ENCODE measurements at places on chromosomes 1 and 21.

GRCh38 chr1:1966071-1966740, 37.4 kb downstream of the CFAP74 start:
- DNase-seq: no peak

- DNase-seq: no peak
Observed at GRCh38 chr1:184025242-184025675, 12.3 kb downstream of the COLGALT2 start.

DNA sequence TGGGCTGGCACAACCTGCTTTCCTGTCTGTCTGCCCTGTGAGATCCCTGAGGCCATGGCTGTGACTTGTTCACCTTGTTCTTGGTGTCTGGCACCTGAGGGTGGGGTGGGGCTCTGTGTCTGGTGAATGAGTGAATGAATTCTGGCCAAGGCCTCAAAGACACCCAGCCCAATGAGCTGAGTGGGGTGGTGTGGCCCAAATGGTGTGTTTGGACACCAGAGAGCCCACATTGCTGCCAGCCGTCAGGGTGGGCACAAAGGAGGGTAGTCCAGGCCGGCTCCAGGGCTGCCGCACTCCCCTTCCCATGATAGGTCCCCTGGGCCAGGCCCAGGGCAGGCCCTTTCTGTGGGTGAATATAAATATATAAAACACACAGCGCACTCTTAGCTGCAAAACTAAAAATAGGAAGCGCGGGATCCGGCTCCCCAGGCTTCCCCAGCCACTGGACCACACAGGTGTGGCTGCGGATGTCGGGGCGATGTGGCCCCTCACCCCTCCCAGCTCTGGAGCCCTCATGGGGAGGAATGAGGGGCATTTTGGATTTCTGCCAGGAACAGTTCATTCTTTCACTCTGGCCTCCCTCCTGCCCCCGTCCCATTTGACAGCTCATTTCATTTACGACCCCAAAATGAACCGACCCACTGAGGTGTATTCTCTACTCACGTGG, 33.3 kb downstream of the RUNX3 start:
- DNase-seq: no peak

DNA sequence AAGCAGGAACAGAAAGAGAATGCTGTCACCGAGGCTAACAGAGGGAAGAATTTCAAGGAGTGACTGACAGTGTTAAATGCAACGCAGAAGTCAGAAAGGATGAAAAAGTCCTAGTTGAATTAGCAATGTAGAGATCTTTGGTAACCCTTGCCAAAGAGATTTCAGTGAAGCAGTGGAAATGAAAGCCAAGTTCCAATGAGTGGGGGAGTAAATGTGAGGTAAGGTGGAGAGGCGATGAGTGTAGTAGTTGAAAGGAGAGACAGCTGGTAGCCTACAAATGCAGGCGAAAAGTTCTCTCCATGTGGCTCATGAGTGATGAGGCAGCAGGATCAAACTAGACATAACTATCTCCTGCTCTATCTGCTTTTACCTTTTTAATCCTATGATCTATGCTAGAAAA, 74.6 kb upstream of the IPO9 start:
- DNase-seq: no peak

DNA sequence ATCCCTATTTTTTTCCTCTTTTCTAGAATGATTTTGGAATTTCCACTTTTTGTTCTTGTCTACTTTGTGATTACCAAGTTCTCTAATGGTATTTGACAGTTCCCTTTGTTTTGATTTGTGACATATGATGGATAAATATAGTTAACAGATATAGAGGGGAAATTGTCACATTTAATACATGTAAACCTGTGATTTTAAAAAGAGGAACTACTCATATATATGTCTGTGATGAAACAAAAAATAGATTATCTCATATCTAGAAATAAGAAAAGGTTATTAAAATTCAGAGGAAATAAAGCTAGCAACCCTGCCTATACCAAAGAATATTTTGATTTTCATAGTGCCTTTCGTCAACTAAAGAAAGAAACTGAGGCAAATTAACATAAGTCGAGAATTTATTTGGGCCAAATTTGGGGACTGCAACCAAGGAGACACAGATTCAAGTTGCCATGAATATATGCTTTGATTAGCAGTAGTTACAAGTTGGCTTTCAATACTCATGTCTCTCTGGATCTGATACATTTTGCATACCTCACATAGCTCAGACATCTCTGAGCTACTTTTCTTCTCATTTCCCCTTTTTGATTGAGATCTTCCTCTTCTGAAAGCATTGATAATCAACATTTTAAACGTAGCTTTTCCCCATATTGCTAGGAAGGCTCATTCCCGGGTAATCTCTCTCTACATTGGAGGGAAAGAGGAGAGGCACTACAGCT, 15.6 kb upstream of the C21orf91 start:
- DNase-seq: no peak

GRCh38 chr1:240499012-240499411, 112.9 kb downstream of the GREM2 start:
- no peak for DNase-seq

- peak; percentile 27 for DNase-seq
Observed at GRCh38 chr1:158117854-158118704, 62.6 kb upstream of the CD1D start.

DNA sequence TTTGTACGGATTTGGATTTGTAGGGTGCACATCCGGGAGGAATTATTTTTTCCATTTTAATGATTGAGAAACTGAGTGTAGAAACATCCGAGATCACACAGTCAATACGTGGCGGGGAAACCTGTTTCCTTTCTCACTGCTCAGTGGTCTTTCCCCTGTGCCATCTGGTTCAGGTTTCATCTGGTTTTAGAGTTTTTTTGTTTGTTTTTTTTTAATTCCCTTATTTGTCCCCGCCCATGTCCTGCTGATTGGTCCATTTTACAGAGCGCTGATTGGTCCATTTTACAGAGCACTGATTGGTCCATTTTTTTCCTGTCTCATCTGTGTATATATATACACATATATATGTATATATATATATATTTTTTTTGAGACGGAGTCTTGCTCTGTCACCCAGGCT, 6.0 kb downstream of the TRPM2 start:
- no peak for DNase-seq

- no peak for DNase-seq
Observed at GRCh38 chr1:233530665-233531386, 83.1 kb upstream of the KCNK1 start.

GRCh38 chr1:207109004-207109403, 5.0 kb downstream of the C4BPA start:
- DNase-seq: no peak

DNA sequence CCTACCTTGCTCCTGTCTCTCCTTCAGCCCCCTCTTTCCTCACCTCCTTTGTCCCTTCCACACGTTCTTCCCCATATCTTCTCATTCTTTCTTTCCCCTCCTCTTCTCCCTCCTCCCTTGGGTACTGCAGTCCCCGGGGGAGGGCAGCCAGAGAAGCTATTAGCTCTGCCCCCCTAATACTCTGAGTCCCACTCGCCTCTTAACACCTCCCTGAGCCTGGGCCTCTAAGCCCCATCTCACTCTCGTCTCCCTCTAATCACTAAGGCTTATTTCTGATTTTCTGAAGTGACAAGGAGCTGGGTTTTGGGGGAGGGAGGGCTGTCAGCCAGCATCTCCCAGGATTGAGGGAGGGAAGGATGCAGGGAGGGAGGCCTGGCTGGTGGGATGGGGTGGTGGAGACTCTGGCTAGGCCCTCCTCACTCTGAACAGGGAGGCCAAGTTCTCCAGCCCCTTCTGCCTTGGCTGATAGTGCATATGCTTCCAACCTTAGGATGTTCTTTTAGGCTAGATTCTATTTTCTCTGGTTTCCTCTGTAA, 25.6 kb upstream of the DMBX1 start:
- no peak for DNase-seq

DNA sequence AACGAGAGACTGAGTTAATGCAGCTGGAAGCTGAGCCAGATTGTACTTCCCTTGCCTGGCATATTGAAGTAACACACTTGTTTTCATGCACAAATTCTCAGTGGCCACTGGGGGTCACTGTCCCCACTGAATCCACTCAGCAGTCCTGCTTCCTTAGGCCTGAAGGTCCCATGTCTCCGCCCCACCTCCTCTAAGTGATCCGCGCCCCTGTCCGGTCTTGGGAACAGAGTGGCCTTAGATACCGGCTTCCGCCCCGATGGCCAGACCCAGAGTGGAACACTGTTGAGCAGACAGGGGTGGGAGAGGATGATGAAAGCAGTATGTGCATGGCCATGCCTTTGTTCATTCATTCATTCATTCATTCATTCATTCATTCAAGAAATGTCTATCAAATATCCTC, 34.8 kb downstream of the CHAF1B start:
- peak; percentile 14 for DNase-seq

Data from stimulated activated CD4-positive, alpha-beta T cell treated with anti-CD3 and anti-CD28 coated beads, Interleukin-1b, Interleukin-23, amount 100 ng/mL, for 4 hours (primary cell).